Activated CD8-positive, alpha-beta memory T cell treated with anti-CD3 and anti-CD28 coated beads, Interleukin-2, amount 10 ng/mL, durations not matched to agents 7 days and 5 days (primary cell): ENCODE measurements at places on chromosomes 5 and 9. TPM values are rescaled to one million over a fixed set of nuclear protein-coding genes. Genes with fewer than 3 reads are reported as not detected.

Gene IL4
- 0.53 TPM for total RNA-seq

Gene DNAJC18
- total RNA-seq = 9.2 TPM

GRCh38 chr5:141878711-141879425, 658 bp upstream of the PCDH1 start:
- peak; percentile 91 for DNase-seq

- DNase-seq = no peak
Observed at GRCh38 chr5:106880656-106881055, 790.1 kb downstream of the EFNA5 start.

GRCh38 chr5:159416438-159416837, 86.2 kb upstream of the IL12B start:
- no peak for DNase-seq

- DNase-seq = no peak
Observed at GRCh38 chr9:86217076-86217755, 42.2 kb downstream of the C9orf153 start.

DNA sequence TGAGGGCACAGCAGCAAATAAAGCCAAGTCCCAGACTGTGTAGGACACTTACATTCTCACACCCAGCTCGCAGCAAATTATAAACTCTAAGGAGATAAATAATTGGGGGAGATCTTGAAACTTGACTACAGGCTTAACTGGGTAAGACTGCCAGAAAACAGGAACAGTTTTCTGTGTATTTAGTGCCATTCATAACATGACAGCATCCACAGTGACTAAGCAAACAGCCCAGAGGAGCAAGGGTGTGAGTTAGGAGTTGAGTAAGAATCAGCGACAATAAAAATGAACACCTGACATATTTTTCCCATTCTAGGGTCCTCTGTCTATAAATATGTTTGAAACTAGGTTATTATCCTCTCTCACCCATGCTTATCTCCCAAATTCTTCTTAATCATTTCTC, 370.9 kb upstream of the WWC1 start:
- DNase-seq = no peak

DNA sequence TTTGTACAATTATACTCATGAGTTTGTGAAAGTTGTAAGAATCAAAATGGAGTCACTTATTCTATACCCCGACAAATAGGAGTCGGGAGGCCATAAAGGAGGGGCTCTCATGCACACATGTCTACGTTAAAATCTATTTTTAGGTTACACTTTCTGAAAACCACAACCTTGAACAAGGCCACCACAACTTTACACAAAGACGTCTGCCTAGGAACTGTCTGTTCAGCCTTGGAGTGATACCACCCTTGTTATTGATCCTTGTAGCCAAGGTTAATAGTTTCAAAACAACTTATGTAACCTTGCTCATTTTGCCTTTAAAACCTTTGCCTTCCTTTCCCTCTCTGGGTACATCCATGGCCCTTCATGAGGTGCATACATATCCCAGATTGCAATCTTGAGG, 4.1 kb upstream of the NDFIP1 start:
- peak; percentile 42 for DNase-seq

Gene GABRA1
- not detected for total RNA-seq

DNA sequence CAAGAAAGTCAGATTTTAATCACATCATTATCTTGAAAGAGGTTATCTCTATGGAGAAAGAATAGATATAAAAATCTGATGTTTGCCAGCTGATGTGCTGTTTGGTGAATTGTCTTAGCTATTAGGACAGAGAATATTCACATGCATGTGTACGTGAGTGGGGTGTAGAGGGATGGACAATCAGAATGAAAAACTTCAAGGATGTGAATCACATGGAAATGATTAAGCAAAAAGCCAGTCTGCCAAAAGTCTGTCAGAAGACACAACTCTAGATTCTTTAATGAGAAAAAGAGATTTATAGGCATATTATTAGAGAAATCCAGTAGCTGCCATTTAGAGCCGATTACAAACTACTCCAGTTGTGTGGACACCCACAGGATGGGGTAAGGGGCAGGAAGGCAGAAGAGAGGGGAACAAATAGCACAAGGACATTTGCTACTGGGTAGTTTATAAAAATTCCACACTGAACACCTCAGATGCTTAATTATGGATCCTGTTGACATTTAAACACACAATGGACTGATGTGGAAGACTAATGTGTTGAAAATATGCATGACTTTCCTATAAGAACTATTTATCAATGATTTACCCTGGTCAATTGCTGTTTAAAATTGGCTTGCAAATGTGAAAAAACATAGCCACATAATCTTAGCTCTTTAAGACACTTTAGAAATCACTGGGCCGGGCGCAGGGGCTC, 127.4 kb downstream of the PTTG1 start:
- DNase-seq = no peak

Gene DNAJC25
- total RNA-seq = 3.6 TPM

DNA sequence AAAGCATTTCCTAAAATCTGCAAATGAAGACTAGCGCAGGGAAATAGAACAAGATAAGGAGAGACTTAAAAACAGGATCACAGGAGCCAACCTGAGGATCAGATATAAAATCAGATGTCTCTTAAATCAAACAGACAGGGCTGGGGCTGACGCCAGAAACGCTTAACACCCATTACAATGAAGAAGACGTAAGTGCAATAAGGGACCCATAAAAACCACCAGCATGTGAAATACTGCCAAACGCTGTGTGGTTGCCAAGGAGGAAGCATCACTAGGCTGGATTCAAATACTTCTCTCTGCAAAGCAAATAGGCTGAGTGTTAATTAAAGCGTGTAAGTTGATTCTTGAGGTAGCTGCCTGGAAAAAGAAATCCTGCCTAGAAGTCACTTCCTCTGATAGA, 74.4 kb upstream of the ATP10B start:
- DNase-seq = no peak

DNA sequence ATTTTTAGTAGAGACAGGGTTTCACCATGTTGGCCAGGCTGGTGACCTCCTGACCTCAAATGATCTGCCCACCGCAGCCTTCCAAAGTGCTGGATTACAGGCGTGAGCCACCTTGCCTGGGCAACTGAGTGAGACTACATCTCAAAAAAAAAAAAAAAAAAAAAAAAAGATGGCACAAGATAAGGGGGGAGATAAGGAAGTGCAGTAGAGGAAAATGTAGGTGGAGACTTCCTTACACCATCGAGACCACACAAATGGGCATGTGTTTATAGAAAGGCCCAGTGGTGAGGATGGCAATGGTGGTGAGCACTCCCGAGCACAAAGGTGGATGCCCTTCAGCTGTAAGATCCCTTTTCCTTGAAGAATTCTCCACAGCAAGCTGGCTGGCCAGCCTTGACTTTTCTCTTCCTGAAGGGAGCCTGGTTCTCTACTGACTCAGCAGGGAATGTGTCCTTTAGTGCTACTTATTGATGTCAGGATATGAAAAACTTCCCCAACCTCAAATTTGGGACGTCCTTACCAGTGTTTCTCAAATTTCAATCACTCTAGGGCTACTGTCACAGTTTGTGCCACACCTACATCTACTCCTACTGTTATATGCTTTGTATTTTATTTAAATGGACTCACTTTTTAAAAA, 28.2 kb downstream of the ERGIC1 start:
- no peak for DNase-seq

Gene PTPRD
- 0.07 TPM for total RNA-seq

- no peak for DNase-seq
Observed at GRCh38 chr5:100519075-100519474, 16.1 kb upstream of the FAM174A start.

DNA sequence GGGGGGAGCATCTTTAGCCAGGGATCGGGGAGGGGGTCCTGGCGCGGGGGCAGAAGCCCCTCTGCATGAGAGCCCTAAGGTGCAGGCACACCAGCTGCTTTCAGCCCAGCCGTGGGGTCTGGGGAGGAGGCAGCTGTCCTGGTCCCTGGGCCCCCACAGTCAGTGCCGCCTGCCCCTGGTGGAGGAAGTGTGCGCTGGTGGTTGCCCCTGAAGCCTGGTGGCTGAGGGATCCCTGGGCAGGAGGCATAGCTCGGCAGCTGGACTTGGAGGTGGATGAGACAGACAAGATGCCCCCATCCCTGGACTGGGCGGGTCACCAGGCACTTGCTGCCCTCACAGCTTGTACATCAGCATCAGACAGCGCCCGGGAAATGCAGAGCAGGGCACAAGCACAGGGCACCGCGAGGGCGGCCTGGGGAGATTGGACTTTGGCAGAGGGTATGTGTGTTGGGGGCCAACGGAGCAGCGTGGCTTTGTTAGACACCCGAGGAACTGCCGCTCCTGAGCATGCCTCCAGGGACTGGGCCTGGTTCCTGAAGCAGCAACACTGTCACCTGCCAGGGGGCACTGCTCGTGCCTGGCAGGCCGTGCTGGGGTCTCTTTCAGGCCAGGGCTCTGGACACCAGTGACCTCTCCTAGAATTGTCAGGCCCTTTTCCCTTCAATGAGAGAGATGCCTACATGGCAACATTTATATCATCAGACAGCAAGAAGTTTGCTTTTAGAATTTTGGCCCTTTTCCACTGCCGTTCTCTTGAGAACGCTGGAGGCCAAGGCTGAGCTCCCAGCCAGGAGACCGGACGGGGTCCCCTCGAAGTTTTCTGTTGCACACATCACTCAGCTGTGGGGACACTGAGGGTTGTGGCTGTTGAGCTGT, 41.9 kb upstream of the CTSL start:
- no peak for DNase-seq

GRCh38 chr9:70994582-70994981, 126.8 kb downstream of the TRPM3 start:
- DNase-seq = no peak

DNA sequence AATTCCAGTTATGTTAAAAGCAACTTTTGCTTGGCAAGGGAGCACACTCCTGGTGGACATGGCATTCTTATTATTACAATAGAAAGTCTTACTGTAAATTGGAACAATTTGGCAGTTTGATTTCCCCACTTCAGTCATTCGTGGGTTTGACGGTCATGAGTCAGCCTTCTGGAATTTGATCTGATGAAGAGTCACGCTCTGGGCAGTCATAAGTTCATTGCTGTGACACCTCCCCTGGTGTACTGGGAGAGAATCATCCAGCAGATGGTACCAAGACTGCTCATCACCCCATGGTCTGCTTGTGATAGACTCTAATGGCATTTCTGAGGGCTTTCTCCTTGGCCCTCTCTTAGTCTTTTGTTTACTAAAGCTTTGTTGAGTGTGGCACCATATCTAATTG, 53.8 kb downstream of the GLRA1 start:
- no peak for DNase-seq

Gene PCDHGB1
- total RNA-seq = not detected

DNA sequence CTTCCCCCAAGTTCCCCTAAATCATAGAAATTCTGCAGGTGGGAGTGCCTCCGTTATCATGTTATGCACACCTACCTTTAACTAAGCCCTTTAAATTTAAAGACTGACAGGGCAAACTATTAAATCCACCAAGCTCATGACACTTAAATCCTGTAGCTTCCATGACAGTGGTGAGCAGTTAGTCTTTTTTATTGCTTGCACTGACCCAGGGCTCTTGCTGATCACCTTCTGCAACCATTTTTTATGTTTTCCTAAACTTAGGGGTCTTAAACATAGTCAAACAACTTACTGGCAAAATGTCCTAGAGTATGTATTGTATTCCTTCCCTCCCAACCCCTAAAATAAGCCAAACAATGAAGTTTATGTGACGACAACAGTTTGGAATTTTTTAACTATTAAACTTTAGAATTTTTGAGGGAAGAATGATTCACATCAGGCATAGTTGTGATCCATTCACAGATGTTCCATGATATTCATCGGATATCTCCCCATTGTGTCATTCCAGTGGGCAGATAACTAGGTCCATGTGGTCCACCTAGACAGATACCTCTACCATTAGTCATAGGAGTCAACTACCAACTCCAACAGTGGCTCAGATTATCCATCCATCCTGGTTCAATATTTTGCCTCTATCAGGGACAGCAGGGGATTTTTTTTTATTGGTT, 283.1 kb downstream of the ADAMTS6 start:
- DNase-seq = no peak

DNA sequence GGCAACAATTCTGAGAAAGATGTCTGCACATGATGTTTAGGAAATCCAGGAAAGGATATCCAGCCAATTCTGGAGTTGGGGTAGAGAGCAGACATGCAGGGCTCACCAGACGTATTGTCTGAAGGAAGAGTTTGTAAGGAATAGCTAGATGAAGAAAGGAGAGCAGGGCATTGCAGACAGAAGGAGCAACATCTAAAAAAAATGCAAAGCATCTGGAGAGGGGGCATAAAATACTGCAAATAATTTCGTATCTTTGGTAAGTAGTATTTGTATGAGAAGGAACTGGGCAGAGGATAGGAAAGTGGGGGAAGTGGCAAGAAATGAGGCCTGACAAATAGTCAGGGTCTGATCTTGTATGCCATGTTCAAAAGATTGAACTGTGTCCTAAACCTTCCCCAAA, 74.8 kb downstream of the MACIR start:
- no peak for DNase-seq

Gene MARVELD2
- 0.18 TPM for total RNA-seq

GRCh38 chr9:125787715-125788114, 40.5 kb downstream of the PBX3 start:
- no peak for DNase-seq

DNA sequence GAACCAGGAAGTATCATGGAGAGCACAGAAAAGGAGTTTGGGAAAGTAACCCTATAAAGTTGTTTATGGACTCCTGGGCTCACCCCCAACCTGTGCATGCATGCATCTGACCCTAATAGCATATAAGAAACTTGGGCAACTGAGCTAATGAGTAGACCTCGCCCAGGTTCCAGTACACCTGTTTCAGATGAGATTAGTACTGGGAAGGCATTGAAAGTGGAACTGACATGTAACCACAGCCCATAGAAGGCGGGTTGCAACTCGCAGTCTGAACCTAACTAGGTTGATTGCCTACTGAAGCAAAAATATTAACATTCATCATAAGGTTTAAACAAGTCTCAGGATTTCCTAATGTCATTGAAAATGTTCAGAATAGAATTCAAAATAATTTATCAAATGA, 87.0 kb downstream of the WNK2 start:
- DNase-seq = no peak

Gene TXNDC8
- not detected for total RNA-seq

Gene MEGF10
- total RNA-seq = not detected

DNA sequence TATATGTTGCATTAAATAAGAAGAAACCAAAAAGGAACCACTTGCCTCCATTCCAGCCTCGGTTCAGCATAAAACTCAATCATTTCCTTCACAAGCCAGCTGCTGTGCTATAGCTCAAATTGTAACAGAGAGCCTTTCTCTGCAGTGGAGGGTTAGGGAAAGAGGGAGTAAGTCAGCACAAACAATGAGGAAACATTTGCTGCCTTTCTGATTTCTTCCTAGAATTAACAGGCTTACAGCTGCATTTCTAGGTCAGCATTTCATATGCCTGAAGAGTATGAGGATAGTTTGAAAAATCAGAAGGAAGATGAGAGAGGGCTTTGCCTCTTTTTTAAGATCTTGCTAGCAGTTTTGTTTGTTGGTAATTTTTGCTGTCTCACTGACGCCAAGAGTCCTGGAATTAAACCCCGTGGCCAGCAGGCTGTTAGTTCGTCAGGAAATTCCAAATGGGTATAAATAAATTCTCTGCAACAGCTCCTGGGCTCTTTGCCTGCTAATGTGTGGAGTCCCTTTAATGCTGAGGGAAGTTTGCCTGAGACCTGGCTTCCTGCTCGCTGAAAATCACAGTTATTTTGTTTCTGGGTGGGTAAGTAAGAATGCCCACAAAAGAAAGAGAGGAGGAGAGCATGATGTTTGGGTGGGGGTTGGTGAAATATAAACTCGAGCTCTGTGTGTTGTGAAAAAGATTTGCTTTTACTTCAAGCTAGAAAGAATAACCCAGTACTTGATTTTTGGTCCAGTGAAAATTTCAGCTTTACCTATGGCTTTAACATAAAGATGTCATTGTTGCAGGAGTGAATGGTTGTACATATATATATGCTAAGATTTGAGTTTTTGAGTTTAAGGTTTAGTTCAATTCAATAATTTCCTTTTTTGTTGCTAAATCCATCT, 148.1 kb upstream of the DMRT1 start:
- no peak for DNase-seq

Gene BHMT2
- total RNA-seq = not detected

Gene KLF9
- 12.0 TPM for total RNA-seq
